ENCODE measurements at places on chromosomes 6 and 20.
A peak's percentile ranks its signal among the peaks of the same experiment; 100 is the strongest.

GRCh38 chr20:41142919-41143318 lies 5.6 kb downstream of the PLCG1 start:
- DNase-seq: no peak

- DNase-seq: no peak
These were observed 74.0 kb upstream of the XRN2 start for GRCh38 chr20:21229163-21229562.

DNA sequence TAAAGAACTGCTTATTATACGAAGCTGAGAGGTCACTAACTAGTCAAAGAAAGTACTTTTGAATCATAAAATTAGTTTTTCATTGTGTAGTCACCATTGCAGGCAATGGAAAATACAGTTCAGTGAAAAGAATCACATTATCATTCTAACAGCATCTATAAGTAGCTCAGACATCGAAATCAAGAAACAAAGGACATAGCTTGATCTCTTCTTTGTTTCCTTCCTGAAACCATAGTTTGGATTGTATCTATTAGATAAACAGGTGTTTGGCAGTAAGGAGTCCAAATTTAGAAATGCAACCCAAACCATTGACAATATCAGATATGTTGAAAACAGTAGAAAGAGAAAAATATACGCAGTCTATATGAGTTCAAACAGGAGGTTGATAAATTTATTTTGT lies 697.3 kb downstream of the TFAP2A start:
- no peak for DNase-seq

- DNase-seq: no peak
These were observed 65.2 kb upstream of the RSPO3 start for GRCh38 chr6:127053032-127053874.

DNA sequence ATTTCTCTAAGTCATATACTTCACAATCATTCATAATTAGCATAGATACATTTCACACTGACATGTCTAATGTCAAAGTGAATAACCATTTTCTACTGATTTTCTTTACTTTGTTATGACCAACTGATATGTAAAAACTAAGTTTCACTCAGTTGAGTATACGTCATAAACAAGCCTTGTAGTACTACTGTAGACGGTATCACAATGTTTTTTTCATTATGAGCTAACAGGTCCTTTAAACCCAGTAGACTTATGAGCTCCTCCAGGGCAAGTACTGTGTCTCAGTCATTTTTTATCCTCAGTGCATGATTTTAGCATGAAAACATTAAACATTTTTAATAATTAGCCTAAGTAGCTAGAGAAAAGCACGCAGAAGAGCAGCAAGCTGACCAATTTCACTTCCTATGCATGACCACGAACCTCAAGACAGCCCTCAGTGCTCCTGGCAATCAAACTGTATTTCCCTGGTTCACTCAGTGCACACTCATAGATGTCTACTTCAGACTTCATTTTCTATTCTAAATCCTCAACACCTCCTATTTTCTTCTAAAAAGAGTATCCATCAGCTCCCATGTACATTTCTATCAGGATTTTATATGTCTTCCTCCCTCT lies 32.0 kb upstream of the TFAP2D start:
- no peak for DNase-seq

DNA sequence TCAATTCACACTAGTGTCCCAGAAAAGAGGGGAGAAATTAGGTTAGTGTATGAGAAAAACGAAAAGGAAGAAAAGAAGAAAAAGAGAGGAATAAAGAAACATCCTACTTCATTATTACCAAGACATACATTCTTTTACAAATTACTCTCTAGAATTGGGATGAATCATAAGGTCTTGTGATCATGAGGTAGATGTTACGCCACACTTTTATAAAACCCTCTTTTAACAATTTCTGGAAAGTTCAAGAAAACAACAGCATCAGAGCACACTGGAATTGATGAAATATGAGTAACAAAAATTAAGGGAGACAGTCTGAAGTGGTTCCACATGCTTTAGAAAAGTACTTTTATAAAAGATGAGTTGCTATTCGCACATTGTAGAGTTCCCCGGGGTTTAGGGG lies 32.6 kb upstream of the NRSN1 start:
- no peak for DNase-seq

- peak; percentile 51 for DNase-seq
These were observed 508.0 kb downstream of the TBC1D32 start for GRCh38 chr6:120826253-120826652.

DNA sequence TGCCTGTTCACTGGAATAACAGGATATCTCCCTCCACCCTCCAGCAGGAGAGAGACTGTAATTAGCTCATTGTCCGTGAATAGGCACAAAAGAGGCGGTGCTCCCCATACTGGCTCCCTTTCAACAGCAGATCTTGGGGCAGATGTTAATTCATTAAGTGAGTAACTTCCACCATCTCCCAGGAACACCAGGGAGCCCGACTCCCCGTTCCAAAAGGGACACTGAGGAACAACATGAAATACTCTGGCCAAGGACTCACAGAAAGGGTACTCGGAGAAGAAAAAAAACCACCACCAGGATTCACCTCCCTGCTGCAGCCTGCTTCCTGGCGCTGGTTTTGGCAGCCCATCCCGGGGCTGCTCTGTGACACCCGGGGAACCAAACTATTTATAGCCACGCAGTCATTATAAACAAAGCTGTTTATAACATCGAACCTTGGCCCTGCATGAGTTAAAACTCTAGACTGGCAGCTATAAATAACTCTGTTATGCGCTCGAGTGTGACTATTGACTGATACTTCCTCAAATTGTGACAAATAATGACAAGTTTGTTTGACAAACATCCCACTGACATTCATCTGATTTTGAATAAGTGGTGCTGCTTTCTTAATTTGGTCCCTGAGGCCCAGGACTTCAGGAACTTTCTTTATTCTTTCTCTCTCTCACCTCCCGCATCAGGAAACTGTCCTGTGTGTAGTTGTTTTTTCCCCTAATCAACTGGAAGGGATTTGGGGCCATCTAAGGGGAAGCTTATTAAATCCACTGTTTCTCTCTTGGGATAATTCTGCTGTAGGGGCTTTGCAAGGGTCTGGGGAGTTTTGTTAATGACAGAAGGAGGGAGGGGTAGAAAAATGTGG lies 521.6 kb downstream of the CD83 start:
- DNase-seq: no peak

GRCh38 chr6:169019727-169020491 lies 233.7 kb downstream of the THBS2 start:
- no peak for DNase-seq

DNA sequence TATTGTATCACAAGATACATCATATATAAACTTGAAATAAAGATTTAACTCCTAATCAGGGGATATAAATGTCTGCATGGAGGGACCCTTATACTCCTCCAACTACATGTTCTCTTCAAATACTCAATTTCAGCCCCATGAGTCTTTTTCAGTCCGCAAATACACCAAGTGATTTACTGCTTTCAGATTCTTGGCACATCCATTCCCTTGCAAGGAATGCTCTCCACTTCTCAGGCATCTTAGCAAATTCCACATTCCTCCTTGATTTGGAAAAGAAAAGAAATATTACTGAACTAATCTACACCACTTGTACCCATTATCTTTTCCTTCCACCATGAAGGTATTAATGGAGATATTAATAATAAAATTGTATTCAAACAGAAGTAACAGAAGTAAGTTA lies 999.4 kb upstream of the GJE1 start:
- no peak for DNase-seq

DNA sequence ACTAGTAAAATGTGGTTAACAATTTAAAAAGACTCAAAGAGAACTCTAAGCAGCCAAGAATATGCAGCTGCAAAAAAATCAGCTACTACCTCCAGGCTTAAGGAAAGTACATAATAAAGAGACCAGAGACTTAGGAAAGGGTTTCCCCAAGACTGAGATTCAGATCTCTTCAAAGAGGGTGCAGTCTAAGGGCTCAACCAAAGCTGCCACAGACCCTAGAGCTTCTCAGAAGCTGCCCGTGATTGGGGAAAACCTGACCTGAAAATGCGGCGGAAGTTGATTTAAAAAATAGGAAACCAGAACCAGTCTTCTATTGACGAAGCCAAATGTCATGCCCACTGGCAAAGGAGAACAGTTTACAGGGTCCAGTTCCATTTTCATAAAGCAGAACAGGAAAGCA lies 516.8 kb upstream of the MARCKS start:
- no peak for DNase-seq

- no peak for DNase-seq
These were observed 21.9 kb downstream of the SPATA2 start for GRCh38 chr20:49893242-49894072.

GRCh38 chr6:83605517-83605916 lies 93.2 kb downstream of the PRSS35 start:
- no peak for DNase-seq

GRCh38 chr6:43771858-43772680 lies 2.1 kb downstream of the VEGFA start:
- peak; percentile 30 for DNase-seq

DNA sequence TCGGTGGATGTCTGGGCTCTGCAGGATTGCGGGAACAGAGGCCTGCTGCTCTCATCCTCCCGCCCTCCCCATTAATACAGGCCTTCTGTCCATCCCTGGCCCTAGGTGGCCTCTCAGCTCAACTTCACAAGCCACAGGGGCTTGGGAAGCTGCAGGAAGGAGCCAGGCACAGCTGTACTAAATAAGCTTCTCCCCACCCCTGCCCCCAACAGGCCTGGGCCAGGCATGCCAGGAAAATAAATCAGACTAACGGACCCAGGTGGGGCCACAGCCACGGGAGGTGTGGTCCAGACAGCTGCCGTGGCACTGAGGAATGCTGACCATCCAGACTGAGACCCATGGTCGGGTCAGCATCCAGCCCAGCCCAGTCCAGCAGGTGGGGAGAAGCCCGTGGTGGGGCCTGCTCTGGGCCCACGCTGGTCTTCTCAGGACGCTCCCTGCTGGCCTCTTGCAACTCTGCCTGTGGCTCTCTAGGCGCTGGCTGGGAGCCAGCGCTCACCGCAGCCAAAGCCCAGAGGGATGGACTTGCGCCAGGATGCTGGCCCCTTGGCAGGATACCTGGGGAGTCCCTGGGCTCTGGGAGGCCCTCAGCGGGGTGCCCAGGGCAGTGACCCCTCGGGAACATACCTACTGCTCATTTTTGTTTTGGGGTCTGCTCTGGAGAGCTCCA lies 8.6 kb upstream of the YTHDF1 start:
- peak; percentile 90 for DNase-seq

Data from SHP77 (cell line).